PC-9 (cell line): ENCODE measurements at places on chromosomes 7 and 10. TPM values are rescaled to one million over a fixed set of nuclear protein-coding genes. Genes with fewer than 3 reads are reported as not detected.

- DNase-seq = no peak
- H3K4me1 ChIP-seq = no peaks in the 10 kb centered on the region
- H3K36me3 ChIP-seq = no peaks in the 10 kb centered on the region
- H3K4me3 ChIP-seq = no peak overlapping the region
Observed at GRCh38 chr7:91083855-91084644, 180.2 kb upstream of the FZD1 start.

- no peak overlapping the region for H3K27ac ChIP-seq
- H3K36me3 ChIP-seq = no peaks in the 10 kb centered on the region
- DNase-seq = no peak
- H3K4me1 ChIP-seq = no peaks in the 10 kb centered on the region
Observed at GRCh38 chr10:27834476-27834875, 88.9 kb upstream of the MKX start.

DNA sequence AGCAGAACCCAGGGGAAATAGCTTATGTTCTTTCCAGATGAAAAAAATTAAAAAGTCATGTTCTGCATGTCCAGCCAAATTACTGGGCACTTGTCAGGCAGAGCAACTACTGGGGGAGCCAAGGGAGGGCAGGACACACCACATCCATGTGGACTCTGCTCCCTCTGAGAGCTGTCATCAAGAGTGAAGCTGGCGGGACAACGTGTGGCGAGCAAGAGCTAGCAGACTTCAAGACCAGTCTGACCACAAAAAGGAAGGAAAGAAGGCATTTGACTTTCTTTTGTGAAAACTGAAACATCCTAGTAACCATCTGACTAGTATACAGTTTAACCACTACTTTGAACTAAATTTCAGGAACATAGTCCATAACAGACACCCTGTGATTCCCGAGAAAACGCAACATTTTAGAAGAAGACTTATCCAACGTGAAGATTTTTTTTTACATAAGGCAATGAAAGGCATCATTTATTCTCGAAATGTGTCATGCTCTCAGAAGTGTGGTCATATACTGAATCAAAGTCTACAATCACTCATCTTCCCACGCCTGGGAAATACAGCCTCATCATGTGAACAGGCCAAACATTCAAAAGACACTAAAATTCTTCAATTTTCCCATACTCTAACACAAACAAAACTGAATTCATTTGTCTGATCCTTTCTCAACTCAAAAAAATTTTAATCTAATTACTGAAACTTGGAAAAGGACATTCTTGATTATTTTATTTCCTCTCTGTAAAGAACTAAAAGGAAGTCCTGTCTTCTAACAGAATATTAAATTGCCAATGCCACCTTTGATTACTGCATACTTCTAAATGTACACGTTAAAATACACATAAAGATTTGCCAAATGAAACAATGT, 15.5 kb downstream of the CYTH3 start:
- H3K27me3 ChIP-seq = no peaks in the 10 kb centered on the region
- no peak overlapping the region for H3K27ac ChIP-seq
- H3K36me3 ChIP-seq = no peaks in the 10 kb centered on the region
- 0 out of 2 replicates have a peak, but pooled peaks cover 6% of the 10 kb centered on the region for H3K4me1 ChIP-seq
- H3K4me3 ChIP-seq = no peak overlapping the region

DNA sequence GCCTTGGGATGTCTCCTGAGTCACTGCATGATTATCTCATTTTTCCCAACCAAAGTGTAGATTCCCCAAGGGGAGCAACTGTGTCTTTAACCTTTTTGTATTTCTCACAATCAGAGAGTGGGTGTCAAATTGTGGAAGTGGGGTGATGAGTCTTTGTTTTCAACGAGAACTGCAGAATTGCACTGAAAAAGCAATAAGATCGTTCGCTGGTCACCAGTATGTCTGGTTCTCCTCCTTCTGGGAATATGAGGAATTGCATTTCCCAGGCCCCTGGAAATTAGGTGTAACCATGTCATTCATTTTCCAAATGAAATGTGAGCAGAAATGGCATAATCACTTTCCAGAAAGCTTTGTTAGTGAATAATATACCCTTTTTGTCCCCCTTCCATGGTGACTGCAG, 326.9 kb downstream of the GPAM start:
- H3K36me3 ChIP-seq = no peaks in the 10 kb centered on the region
- H3K27me3 ChIP-seq = no peaks in the 10 kb centered on the region
- no peak overlapping the region for H3K4me3 ChIP-seq
- no peak overlapping the region for H3K27ac ChIP-seq
- H3K4me1 ChIP-seq = no peaks in the 10 kb centered on the region

GRCh38 chr7:93992421-93993110, 11.6 kb downstream of the BET1 start:
- peaks cover 7% of the 10 kb centered on the region for H3K4me1 ChIP-seq
- peak overlapping the region; percentile 18; the same call in 1 of the 2 replicates for H3K27ac ChIP-seq
- no peak for DNase-seq
- no peaks in the 10 kb centered on the region for H3K27me3 ChIP-seq

Gene MACROH2A2
- total RNA-seq = 0.43 TPM in 1 of 2 replicates, not detected in the other

Gene SCART1
- 1.0 and 2.0 TPM in 2 replicates for total RNA-seq

Gene CCDC146
- 11.6 and 15.9 TPM in 2 replicates for total RNA-seq
